ENCODE measurements at places on chromosomes 2 and 18. TPM values are rescaled to one million over a fixed set of nuclear protein-coding genes. Genes with fewer than 3 reads are reported as not detected.

APOB gene
- total RNA-seq = 0.95 TPM

DNA sequence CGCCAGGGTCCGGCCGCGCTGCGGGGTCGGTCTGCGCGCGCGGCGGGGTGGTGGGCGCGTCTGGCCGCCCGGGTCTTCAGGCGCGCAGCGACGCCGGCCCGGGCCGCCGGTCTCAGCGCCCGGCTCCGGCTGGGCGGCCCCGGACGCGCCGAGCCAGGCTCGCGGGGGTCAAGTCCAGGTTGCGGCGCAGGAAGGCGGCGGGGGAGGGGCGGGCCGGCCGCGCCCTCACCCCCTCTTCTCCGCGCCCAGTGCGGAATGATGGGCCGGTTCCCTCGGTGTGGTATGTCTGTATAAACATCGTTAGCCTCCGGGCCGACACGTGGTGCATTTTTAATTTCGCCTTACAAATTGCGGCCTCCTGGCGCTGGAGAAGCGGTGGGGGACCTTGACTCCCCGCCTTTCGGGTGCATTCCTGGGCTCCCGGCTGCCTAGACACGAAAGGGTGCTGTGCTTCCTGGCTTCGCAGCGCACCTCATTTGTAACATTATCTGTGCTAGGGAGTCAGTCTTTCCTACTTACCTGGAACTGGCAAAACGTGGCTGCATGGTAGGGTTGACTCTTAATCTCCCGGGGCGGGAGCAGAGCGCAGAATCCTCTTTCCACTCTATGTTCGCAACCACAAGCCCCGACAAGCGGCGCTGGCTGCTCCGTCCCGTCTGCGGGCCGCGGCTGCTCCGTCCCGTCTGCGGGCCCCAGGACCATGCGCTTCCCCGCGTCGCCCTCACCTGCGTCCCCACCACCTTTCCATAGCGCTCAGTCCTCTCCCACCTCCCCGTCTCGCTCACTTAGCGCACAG lies 69.0 kb downstream of the CTAGE1 start:
- peak; percentile 75 for DNase-seq

- DNase-seq = no peak
These were observed 174.5 kb downstream of the PID1 start for GRCh38 chr2:229096409-229097066.

DNA sequence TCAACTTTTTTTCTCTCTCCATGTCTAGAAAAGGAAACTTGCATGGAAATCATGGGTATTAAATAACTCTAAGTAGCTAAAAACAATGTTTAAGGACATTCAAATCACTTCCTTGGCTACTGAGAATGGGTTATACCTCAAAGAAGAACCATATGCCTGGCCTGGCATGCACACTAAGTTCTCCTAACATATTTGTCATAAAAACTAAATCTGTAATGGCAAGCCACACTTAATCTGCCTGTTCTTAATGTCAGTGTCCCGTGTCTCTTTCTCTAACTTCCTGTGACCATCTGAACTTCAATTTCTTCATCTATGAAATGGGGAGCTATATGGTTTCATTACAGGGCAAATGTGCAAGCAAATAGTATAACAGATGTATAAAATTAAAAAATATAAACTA lies 11.1 kb downstream of the PDE1A start:
- no peak for DNase-seq

GRCh38 chr2:46716927-46717326 lies 198.7 kb downstream of the MCFD2 start:
- DNase-seq = no peak

- DNase-seq = no peak
These were observed 736.6 kb upstream of the ZEB2 start for GRCh38 chr2:145256551-145256950.

DNA sequence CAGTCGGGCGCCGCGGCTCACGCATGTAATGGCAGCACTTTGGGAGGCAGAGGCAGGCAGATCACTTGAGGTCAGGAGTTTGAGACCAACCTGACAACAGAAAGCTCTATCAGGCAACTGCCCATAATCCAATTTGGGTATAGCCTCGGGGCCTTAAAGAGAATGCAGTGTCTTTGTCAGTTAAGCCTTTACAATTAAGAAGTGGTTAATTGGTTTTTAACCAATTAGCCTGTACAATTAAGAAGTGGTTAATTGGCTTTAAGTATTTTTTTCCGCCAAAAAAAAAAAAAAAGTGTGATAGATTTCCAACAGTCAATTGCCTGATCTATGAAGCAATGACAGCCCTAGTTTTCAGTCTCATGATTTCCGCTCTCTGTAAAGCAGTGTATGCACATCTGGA lies 74.6 kb upstream of the NARS1 start:
- no peak for DNase-seq

GRCh38 chr2:49003201-49003600 lies 151.1 kb downstream of the FSHR start:
- DNase-seq = no peak

UGT1A8 gene
- total RNA-seq = 1.1 TPM

DNA sequence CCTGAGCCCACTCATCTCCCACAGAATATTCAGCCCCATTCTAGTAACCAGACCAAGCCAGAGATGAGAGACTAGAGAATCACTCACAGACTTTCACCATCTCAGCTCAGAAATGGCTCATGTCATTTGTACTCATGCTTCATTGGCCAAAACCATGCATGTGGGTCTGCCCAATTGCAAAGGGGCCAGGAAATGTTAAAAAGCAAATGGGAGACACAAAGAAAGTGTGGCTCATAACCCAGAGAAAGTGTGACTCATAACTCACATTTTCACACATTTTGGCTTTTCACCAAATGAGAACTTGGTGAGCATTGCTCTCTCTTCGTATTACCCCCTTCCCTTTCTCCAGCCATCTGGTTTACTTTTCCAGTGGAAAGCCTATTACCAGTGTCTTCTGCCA lies 66.2 kb downstream of the MDH1 start:
- DNase-seq = no peak

GRCh38 chr2:219421323-219421722 lies 3.1 kb downstream of the DES start:
- DNase-seq = no peak

- DNase-seq = no peak
These were observed 324.0 kb downstream of the GALNT13 start for GRCh38 chr2:154195644-154196195.

DNA sequence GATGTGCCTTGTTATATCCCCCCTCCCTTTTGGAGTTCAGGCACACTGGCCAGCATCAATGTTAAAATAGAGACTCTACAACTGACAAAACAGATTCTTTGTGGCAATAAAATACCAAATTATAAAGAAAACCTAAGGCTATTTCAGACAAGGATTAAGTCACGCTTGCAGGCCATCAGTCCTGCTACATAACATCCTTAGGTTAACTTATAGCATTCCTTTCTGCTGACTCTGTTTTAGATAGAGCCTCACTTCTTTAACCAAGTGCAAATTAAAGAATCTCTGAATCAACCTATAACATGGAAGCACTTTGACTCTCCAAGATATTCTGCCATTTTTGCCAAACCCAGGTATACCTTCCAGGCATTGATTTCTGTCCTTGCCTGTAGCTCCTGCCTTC lies 784.6 kb downstream of the RNF144A start:
- DNase-seq = no peak

Data from transverse colon (tissue), 4 donors.